ENCODE measurements at places on chromosomes 2 and 18. TPM values are rescaled to one million over a fixed set of nuclear protein-coding genes. Genes with fewer than 3 reads are reported as not detected.

The WDR12 gene
- total RNA-seq: 81.5 TPM

The DYNAP gene
- not detected for total RNA-seq

The SH3YL1 gene
- total RNA-seq: 9.7 TPM

The RPRM gene
- not detected for total RNA-seq

The HTR2B gene
- 0.08 TPM for total RNA-seq

The THSD7B gene
- total RNA-seq: not detected

The ANKRD62 gene
- not detected for total RNA-seq

The CD226 gene
- 0.07 TPM for total RNA-seq

The VIL1 gene
- total RNA-seq: 0.17 TPM

The RAX gene
- total RNA-seq: not detected

The PLA2R1 gene
- 1.7 TPM for total RNA-seq
